ENCODE measurements at places on chromosomes 2 and 18. TPM values are rescaled to one million over a fixed set of nuclear protein-coding genes. Genes with fewer than 3 reads are reported as not detected.

CCDC74A gene
- 17.2 TPM for total RNA-seq

UCN gene
- total RNA-seq = 1.0 TPM

SCN1A gene
- total RNA-seq = not detected

AKAIN1 gene
- total RNA-seq = not detected

UGT1A4 gene
- not detected for total RNA-seq

AQP12B gene
- total RNA-seq = not detected

EIF2AK3 gene
- total RNA-seq = 17.0 TPM

APCDD1 gene
- total RNA-seq = 20.5 TPM

C2orf92 gene
- total RNA-seq = 0.39 TPM

ZAP70 gene
- total RNA-seq = not detected

ALK gene
- not detected for total RNA-seq

ACADL gene
- total RNA-seq = not detected

RESP18 gene
- not detected for total RNA-seq

HSPD1 gene
- total RNA-seq = 187 TPM

CYP26B1 gene
- total RNA-seq = 0.08 TPM

CPO gene
- not detected for total RNA-seq

GPD2 gene
- total RNA-seq = 31.0 TPM

XIRP2 gene
- 0.65 TPM for total RNA-seq

TXNDC2 gene
- total RNA-seq = 0.64 TPM

PSD4 gene
- total RNA-seq = 8.3 TPM

FABP1 gene
- not detected for total RNA-seq

LRATD1 gene
- total RNA-seq = 0.64 TPM

MAPK4 gene
- 0.16 TPM for total RNA-seq

ADCY3 gene
- 71.5 TPM for total RNA-seq

CXCR4 gene
- total RNA-seq = 2.6 TPM

IL1B gene
- total RNA-seq = 69.0 TPM

ADRA2B gene
- total RNA-seq = not detected

FEV gene
- total RNA-seq = not detected

COL4A4 gene
- 0.91 TPM for total RNA-seq
